ENCODE measurements at places on chromosomes 1 and 21.

GRCh38 chr1:181062836-181063428 is 25.6 kb upstream of the IER5 start:
- no peak for DNase-seq

DNA sequence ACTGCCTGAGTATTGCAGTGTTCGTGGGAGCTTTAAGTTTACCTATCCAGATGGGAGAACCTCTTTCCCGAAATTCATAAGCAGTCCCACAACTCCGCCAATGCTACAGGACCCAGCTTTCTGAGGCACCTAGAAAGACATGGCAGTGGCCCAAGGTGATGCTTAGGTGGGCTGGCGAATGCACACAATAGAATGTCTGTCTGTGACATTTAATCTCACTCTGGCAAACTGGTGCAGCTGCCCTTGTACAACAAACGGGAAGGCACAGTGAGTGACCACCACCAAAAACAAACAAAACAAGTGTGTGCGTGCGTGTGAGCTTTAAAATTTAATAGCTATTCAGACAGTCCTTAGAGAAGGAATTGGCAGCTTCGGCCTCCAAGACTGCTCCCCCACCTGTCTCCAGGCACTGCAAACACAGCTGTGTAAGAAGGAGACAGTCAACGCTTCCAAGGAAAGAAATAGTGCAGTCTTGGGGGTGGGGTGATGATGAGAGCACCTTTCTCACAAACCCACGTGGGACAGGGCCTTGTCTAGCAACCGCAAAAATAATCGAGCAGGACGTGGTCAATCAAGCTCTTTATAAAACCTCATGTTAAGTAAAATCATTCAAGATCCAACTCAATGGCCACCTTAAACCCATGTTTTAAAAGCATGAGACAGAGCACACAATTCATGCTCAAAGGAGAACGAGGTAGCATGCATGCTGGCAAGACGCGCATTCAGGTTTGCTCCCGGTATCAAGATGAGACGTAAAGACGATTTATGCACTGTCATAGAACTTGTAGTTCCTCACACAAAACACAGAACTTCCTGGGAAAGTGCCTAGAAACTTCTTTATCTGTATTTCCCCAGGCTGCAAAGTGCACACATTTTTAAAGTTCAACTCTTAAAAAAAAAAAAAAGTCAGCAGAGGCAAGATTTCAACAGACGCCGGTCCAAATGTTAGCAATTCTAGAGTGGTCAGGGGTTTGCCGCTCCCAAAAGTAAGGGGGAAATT is 84.1 kb downstream of the TM2D1 start:
- DNase-seq: peak; percentile 4

GRCh38 chr1:2874607-2875480 is 73.4 kb upstream of the TTC34 start:
- no peak for DNase-seq

DNA sequence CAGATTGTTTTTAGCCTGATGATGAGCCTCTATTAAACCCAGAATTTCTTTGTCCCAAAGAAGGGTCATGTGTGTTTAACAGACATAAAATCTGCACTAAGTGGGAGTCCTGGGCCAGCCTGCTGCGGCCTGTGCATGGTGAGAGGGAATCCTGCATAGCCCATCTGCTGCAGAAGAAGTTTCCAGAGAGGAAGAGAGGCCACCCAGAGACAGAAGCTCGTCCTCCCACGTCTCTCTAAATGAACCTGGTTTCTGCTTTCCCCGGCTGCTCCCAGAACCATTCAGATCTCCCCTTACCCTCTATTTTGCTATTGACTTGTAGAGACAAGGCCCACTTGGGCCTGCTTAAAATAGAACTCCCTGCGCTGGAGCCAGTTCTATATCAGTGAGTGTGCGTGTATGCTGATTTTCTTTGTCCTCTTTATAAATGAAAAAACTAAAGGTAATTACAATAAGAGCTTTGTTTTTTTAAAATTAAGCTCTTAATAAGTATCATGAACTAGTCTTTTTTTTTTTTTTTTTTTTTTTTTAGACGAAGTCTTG is 142.8 kb upstream of the RAB4A start:
- no peak for DNase-seq

GRCh38 chr21:19171585-19171984 is 768.0 kb upstream of the TMPRSS15 start:
- no peak for DNase-seq

GRCh38 chr1:46613661-46614603 is 2.7 kb downstream of the MOB3C start:
- peak; percentile 77 for DNase-seq

DNA sequence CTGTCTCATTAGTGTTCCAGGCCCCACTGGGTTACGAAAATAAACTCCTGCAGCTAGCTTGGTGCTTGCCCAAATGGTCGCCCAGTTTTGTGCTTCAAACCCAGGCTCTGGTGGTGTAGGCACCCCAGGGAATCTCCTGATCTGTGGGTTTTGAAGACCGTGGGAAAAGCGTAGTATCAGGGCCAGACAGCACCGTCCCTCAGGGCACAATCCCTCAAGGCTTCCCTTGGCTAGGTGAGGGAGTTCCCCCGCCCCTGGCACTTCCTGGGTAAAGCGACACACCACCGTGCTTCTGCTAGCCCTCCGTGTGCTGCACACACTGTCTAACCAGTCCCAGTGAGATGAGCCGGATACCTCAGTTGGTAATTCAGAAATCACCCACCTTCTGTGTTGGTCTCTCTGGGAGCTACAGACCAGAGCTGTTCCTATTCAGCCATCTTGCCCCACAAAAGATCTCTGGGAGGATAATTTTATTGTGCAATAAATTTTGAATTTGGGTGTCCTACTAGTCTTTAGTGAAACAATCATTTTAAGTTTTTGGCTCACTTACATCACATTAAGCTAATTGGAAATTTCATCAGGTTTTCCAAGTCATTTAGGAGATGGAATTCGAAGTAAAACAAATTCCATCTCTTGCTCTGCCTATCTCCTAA is 9.4 kb upstream of the SLC25A24 start:
- DNase-seq: no peak

DNA sequence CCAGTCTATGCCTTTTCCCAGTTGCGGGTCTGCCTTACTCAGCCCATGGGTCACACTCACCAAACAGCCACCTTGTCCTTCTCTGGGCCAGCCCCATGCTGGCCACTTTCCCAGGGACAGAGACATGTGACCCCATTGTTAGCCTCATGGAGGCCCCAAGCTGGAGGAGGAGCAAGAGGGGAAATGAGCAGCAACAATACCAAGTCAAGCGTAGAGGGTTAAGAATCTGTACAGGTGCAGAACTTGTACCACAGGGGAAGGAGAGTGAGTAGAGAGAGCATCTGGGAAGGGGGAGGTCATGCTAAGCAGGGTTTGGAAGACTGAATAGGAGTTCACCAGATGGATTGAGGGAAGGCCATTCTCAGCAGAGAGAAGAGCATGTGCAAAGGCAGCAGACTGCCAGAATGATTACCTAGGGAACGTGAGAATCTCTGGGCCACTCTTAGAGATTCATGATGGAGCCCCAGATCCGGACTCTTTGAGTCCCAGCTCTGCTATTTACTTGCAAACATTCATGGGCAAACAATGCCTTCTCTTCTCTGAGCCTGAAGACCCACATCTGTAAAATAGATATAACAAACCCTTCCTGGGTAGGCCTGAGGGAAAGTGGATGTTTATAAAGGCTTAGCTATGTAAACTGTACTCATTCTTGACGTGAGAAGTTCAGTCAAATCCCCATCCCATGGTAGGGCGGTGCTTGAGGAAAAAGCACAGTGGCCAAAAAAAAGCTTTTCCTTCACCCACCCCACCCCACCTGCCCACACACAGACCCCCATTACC is 2.8 kb upstream of the SLC2A1 start:
- no peak for DNase-seq

GRCh38 chr21:44271558-44272283 is 10.0 kb upstream of the DNMT3L start:
- DNase-seq: no peak

DNA sequence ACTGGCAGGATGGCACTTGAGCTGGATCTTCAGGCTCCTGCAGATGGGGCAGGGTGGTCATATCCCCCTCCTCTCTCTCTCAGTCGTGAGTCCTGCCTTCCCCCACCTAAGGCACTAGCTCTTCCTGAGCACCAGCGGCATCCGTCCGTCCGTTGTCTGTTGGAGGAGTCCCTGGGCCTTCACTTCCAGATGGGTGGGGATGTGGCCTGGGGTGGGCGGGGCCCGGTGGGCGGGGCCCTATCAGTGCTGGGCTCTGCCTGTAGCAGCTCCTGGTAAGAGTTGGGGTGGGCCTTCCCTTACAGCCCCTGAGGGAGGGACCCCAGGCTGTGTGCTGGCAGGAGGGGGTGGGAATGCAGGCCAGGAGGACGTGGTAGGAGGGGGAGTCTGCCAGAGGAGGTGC is 10.3 kb downstream of the LDLRAD2 start:
- peak; percentile 50 for DNase-seq

DNA sequence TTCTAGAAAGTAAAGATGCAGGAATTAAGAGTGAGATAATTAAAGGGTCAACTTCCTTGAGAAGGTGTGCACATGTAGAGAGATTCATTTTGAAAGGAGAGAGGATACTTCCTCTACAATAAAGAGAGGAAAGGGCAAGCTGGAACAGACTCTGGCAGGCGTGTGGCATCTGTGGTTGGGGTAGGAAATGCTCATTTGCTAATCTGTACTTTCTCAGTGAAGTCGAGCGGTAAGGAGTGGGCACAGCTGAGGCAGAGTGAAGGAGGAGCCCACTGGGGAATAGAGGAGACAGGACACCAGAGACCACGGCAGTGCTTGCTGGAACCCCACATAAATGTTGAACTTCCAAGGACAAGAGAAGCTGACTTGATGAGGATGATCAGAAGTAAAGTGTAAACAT is 49.1 kb downstream of the PCSK9 start:
- no peak for DNase-seq

DNA sequence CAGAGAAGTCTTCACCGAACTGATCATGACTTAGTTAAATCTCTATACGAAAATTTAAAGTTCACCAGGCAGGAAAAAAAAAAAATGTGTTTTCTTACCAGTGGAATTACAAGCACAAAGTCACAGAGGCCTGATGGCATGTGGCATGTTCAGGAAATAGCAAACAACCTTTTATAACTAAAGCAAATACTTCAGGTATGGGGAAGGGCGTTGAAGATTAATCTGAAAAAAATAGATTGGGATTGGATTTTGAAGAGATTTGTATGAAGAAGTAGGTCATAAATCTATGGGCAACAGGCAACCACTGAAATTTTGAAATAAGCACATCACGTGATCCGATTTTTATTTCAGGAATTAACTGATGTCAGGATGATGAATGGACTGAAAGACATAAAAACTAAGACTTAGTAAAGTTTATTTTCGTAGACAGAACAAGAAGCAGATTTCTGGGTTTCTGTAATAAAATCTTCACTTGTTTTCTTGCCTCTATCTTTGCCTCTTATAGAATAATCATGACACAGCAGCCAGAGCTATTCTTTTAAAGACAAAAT is 295.9 kb upstream of the ADGRL4 start:
- DNase-seq: no peak

DNA sequence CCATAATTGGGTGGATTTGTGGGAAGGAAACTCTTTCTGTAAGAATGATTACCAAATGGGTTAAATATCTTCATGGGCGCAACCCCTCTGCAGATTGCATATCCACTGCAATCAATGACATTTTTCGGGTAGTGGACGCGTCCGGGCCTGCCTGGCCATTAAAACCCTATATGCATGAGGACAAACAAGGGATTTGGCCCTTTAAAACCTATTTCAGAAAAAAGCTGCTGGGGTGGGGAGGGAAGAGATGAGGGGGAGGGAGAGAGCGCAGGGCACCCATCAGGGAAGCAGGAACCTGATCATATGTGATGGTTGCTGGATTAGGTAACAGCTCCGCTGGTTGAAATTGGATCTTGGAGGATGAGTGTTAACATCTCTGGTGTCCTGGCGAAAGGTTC is 228.8 kb downstream of the PBX1 start:
- no peak for DNase-seq

GRCh38 chr1:109395602-109396512 is 1.9 kb downstream of the SORT1 start:
- no peak for DNase-seq

GRCh38 chr1:186662752-186663151 is 17.5 kb downstream of the PTGS2 start:
- no peak for DNase-seq

DNA sequence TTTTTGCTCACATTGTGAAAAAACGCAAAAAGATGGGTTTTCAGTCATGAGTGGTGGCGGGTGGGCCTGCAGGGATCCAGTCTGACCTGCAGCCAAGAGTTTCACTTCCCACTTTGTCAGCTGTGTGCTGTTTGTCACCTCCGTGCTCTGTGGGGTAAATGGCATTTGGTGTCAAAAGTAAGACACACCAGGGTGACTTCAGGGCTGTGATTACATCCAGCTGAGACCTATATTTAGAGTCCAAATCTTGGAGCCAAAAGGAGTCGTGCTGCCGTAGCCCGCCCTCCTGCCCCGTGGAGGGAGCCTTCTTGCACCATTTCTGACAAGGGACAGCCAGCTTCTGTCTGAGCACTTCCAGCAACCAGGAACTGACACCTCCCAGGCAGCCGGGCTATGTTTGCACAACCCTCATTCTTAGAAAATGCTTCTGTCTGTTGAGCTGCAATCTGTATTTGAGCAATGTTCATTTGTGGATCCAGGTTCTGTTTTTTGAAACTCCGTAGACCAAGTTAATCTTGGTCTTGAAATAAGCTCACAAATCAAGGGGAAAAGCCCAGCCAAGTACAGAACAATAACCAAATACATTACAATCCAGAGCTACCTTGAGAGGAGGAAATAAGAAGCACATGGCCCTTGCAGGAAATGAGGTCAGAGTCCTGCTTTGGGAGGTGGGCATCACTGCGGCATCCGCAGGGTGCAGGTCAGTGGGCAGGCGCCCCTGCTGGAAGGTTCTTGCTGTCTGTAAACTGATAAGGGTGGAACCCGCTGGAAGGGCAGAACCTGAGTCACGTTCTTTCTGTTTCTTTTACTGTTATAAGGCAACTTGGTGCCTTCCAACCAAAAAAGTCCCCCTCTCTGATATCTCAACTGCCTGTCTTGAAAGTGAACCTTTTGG is 14.4 kb downstream of the ABCG1 start:
- DNase-seq: peak; percentile 90

DNA sequence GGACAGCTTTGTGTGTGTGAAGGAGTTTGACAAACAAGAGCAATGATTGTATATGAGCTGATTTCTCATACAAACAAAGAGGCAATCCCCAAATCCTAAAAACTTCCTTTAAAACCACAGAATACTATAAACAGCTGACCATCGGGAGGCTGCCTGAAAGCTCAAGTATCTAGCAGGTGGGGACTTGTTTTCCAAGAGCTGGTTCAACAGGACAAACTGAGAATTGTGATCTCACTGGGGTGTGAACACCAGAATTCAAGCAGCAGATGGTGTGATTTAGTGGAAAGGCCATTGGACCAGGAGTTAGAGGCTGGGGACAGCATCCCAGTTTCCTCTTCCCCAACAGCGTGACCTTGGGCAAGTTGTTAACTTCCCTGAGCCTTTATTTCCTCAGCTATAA is 13.9 kb downstream of the LMX1A start:
- DNase-seq: no peak

DNA sequence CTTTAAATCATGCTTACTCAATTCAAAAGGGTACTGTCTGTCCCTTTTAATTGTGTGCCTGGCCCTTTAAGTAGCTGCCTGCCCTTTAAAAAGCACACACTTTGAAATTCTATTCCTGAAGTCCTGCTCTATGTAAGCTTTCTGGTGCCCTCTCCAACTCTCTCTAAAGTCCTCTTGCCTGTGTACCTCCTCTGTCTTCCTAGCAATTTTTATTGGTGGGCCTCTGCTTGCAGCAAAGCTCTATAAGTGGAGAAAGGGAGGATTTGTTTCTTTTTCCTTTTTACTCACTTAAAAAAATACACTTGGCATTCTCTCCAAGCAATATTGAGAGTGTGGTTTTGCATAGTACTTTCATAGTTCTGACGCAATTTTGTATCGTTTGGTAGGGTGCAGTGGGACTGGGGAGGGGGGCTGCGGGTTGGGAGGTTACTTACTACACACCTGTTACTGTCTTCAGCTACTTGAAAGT is 135.4 kb downstream of the LMO4 start:
- DNase-seq: no peak

Measured in erythroblast (primary cell).